ENCODE measurements at places on chromosomes 4 and X.

- DNase-seq = peak; percentile 63
Observed at GRCh38 chrX:25144043-25144940, 128.5 kb upstream of the ARX start.

DNA sequence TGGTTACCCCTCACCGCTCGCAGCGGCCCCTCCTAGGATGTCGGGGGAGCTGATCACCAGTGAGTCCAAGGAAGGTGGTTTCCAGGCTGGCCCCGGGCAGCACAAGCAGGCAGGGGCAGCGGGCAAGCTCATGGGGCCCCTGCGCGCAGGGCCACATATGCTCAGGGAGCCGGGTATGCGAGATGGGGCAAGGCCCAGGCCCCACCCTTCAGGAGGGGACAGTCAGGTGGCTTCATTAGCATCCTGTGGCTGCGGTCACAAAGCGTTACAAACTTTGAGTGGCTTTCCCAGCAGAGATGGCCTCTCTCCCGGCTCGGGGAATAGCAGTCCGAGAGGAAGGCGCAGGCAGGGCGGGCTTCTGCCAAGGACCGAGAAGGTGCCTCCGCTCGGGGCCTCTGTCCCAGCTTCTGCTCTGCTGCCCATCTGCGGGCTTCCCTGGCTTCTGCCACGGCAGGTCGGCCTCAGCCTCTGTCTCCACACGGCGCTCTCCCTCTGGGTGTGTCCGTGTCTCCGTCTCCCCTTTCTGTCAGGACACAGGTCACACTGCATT is 13.5 kb downstream of the ABCD1 start:
- no peak for DNase-seq

DNA sequence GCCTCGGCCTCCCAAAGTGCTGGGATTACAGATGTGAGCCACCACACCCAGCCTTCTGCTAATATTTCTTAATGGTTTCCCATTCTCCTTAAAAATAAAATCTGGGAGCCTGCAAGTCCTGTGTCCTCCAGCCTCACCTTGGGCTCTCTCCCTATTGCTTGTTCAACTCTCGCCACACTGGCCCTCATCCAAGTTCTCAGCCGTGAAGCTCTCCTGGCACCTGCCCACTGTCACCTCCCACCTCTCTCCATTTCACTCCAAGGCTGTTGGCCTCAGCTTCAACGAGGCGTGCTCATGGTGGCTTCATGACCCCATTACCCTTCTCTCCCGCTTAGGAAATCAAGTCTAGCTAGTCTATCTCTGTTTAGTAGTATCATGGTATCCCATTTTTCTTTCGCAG is 9.5 kb upstream of the ETNPPL start:
- DNase-seq = no peak

GRCh38 chr4:115660465-115660864 is 547.0 kb upstream of the NDST4 start:
- no peak for DNase-seq

DNA sequence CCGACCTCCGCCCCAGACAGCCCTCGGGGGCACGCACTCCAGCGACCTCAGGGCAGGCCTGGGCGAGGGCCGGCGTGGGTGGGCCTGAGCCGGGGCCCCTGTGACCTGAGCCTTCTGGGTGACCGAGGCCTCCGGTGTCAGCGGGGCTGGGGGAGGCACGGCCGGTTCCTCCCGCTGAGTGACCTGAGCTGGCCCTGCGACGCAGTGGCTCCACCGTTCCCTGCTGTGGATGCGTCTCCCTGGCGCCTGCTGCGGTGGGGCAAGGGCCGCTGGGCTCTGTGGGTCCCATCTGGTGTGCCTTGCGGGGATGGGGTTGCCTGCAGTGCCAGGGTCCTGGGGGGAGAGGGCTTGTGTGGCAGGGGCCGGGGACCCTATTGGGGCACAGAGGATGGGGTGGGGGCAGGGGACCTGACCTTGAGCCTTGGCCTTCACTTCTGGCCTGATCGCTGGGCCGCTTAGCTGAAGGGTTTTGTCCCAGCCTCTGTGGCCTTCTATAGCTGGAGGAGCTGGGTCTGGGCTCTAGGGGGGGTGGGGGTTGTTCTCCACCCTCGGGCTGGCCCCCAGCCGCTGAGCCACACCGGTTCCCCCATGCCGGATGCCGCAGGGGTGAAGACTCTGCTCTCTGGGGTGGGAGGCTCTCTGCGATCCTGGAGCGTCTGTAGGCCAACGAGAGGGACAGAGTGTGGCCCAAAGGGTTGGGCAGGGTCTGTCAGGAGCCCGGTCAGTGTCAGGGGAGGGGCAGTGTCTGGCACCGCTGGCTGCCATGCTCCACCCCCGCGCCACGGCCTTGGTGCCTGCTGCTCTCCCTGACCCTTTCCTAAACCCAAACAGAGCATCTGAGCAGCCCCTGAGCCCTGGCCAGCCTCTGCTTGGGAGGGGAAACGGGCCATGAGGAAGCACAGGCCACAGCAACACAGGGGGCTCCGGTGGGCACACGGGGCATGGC is 2.3 kb downstream of the NAT8L start:
- DNase-seq = no peak

DNA sequence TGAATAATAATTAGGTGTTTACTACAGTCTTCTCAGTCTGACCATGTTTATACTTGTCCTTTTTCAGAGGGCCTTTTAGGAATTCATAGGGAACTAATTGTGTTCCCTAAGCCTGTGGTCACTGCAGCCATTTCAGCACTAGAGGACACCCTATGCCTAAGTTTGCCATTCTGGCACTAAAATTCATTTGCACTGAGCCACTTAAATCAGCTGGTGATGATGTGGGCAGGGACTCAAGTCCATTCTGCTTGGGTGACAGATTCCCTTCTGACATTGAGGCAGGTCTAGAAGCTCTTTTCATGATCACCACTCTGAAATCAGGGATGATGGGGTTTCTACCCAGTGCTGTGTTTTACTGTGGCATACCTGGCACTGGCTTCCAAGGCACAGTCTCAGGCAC is 1178.9 kb upstream of the DIAPH2 start:
- no peak for DNase-seq

DNA sequence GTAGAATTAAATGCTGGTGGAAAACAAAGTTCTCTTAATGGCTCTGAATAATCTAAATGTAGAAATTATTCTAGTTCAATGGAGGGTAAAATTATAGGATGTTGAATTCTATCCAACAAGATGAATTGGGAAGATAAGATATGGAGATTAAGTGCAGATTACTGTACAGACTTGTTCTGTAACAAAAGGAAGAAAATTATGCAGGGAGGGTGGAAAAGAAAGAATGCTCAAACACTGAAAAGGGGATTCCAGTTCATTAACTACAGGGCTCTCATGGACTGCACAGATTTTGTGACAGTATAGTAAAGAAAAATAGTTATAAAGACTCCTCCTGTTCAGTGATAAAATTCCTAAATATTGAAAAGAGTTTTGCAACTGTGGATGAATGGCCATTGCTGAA is 1794.0 kb upstream of the PCDH7 start:
- DNase-seq = no peak

GRCh38 chr4:8403173-8403753 is 37.3 kb downstream of the ACOX3 start:
- DNase-seq = peak; percentile 82

GRCh38 chrX:134431894-134432293 is 28.1 kb upstream of the HPRT1 start:
- no peak for DNase-seq

- no peak for DNase-seq
Observed at GRCh38 chr4:81350040-81350439, 121.7 kb downstream of the RASGEF1B start.

DNA sequence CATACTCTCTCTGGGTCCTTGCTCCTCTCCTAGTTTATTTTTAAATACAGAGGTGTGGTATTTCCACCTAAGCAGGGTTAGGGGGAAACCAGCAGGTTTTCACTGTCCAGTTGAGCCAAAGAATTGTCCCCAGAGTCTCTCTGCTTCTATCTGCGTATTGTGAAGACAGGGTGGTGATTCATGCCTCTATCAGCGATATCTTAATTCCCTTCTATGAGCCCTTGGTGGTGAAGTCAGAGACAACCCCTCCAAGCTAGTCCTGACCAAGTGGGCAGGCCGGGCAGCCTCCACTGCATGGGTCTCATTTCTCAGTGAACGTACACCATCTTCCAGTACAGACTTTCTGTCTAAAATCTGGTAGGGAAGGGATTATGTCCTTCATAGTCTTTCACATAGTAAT is 100.5 kb upstream of the GPR34 start:
- DNase-seq = no peak

DNA sequence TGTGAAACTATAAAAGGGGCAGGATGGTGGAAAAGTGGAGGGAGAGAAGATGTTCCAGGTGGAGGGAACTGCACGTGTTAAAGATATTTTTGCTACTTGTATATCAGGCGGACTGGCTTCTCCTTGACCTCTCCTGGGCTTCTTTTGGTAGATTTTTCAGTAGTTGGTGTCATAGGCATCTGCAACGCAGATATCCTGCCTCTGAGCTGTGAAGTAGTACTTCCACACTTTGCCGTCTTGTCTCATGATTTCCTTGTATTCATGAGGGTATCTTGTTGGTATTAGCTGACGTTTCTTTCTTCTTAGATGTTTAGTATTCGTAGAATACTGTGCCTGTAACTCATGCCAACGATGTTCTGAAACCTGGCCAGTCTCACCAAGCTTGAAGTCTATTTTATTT is 81.0 kb downstream of the WWC2 start:
- no peak for DNase-seq

DNA sequence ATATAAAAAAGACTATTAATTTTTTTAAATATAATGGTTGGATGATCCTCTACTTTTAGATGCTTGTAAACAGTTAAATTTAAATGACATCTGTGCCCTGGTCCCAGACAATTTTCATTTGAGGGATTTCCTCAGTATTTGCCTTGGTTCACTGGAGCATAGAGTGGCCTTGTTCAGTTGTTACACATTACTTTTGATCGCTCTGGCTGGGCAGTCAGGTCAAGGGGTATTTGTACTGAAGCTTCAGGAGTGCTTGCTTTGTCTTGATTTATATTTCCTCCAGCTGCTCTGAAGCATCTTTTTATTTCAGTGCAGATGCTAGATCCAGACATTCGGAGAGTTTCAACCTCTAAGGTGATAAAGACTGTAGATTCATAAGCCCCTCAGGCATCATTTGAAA is 50.0 kb downstream of the COMMD8 start:
- no peak for DNase-seq

GRCh38 chr4:101439926-101440325 is 92.6 kb upstream of the PPP3CA start:
- no peak for DNase-seq

GRCh38 chrX:10008483-10009056 is 41.4 kb downstream of the CLDN34 start:
- no peak for DNase-seq

DNA sequence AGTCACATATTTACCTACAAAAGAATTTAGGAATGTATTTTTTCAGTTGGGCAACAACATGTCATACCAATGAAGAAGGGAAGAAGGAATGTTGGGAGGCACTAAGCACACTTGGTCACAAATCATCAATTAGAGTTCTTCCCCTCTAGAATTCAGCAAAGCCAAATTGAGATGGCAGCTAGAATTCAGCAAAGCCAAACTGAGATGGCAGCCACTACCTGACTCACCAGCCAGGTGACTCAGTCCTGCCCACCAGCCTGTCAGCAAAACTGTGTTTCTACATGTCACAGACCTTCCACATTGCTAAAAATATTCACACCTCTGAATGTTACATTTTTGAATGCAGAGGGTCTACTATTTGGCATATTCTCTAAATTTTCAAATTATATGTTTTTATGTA is 63.2 kb upstream of the NOCT start:
- no peak for DNase-seq

DNA sequence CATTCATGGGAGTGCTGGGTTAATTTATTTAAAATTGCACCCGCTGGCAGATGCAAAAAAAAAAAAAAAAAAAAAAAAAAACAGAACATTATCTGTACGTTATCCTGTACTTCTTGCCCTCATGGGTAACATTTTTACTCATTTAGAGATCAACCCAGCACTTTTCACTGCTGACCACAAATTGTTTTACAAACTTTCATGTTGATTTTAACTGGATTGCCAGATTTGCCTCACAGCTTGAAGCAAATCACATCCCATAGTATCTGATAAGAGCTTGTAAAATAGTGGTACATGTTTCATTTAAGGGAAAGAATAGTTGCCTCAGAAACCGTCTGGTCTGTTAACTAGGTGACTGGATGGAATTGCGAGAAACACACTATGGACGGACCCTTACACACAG is 640.8 kb downstream of the TRIML1 start:
- no peak for DNase-seq

- DNase-seq = peak; percentile 78
Observed at GRCh38 chr4:175705407-175705806, 106.7 kb downstream of the GPM6A start.

GRCh38 chr4:145681956-145682355 is 2.0 kb downstream of the C4orf51 start:
- no peak for DNase-seq

GRCh38 chr4:46836584-46836983 is 72.5 kb downstream of the COX7B2 start:
- no peak for DNase-seq

Measured in amygdala (tissue), 56 donors.